ENCODE measurements at places on chromosomes 1 and 21. TPM values are rescaled to one million over a fixed set of nuclear protein-coding genes. Genes with fewer than 3 reads are reported as not detected.

Gene A3GALT2
- not detected for total RNA-seq

Gene KRTAP12-3
- total RNA-seq, result not detected

Gene GBP3
- 12.1 TPM for total RNA-seq

GRCh38 chr1:36359911-36360550 lies 25.7 kb downstream of the STK40 start:
- H3K27me3 ChIP-seq, result no peaks in the 10 kb centered on the region
- H3K36me3 ChIP-seq, result peaks cover 36% of the 10 kb centered on the region
- H3K4me3 ChIP-seq, result no peak overlapping the region
- H3K4me1 ChIP-seq, result peaks cover 9% of the 10 kb centered on the region

- no peak for DNase-seq
- H3K4me3 ChIP-seq, result no peak overlapping the region
- H3K36me3 ChIP-seq, result no peaks in the 10 kb centered on the region
- H3K27ac ChIP-seq, result no peak overlapping the region
- H3K4me1 ChIP-seq, result no peaks in the 10 kb centered on the region
Observed at GRCh38 chr1:67850151-67850551, 16.9 kb upstream of the GNG12 start.

GRCh38 chr1:217953330-217953729 lies 322.2 kb downstream of the SPATA17 start:
- H3K27ac ChIP-seq, result no peak overlapping the region
- H3K4me1 ChIP-seq, result no peaks in the 10 kb centered on the region
- no peaks in the 10 kb centered on the region for H3K27me3 ChIP-seq
- H3K4me3 ChIP-seq, result no peak overlapping the region
- H3K36me3 ChIP-seq, result no peaks in the 10 kb centered on the region
- no peak for DNase-seq

- H3K27ac ChIP-seq, result no peak overlapping the region
- H3K27me3 ChIP-seq, result no peaks in the 10 kb centered on the region
- no peak for DNase-seq
- H3K4me3 ChIP-seq, result no peak overlapping the region
- no peaks in the 10 kb centered on the region for H3K36me3 ChIP-seq
Observed at GRCh38 chr1:208208132-208208487, 36.1 kb downstream of the PLXNA2 start.

- H3K36me3 ChIP-seq, result peaks cover 69% of the 10 kb centered on the region
- H3K4me1 ChIP-seq, result peaks cover 26% of the 10 kb centered on the region
- no peak overlapping the region for H3K27ac ChIP-seq
- no peak overlapping the region for H3K4me3 ChIP-seq
Observed at GRCh38 chr1:161209790-161210409, 5.2 kb upstream of the FCER1G start.

DNA sequence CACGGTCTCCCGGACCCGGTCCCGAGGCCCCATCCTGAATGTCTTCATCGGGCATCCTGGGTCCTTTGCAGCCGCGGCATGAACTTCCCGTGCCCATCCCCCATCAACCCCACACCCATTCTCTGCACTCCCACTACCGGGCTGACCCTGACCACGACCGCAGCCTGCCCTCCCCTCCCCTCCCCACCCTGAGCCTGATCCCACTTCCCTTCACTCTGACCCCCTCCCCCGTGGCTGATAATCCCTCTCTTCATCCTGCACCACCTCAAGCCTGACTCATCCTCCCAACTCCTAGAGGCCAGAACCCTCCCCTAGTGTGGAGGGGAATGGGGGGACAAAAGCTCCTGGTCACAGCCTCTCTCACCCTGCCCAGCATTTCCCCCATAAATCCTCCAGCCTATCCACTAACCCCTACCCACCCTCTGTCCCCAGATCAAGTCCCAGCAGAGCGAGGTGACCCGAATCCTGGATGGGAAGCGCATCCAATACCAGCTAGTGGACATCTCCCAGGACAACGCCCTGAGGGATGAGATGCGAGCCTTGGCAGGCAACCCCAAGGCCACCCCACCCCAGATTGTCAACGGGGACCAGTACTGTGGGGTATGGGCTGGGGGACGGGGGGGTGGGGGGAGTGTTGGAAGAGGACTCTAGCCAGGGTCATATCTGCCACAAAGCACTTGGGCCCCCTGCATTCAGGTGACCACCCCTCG lies 602 bp downstream of the SH3BGRL3 start:
- H3K27me3 ChIP-seq, result no peaks in the 10 kb centered on the region
- peaks cover 8% of the 10 kb centered on the region for H3K36me3 ChIP-seq
- H3K4me3 ChIP-seq, result peak overlapping the region; percentile 85
- peaks cover 91% of the 10 kb centered on the region for H3K4me1 ChIP-seq
- DNase-seq, result no peak

DNA sequence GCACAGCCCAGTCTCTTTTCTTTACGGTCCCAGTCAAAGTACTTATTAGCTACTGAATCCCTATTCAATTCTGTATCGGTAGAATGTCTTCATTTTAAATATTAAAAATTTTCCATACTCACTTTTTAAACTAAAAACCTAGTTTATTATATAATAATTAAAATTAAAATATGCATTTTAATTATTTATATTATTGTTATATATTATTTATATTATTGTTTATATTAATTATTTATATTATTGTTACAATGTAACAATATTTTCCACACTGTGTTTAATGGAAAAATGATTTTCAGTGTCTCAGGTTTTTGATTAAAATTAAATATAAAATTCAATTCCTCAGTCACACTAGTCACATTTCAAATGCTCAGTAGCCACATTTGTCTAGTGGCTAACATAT lies 18.2 kb upstream of the PPP2R5A start:
- no peak overlapping the region for H3K4me3 ChIP-seq
- no peak for DNase-seq
- H3K4me1 ChIP-seq, result no peaks in the 10 kb centered on the region
- no peaks in the 10 kb centered on the region for H3K27me3 ChIP-seq
